COR-L47 (cell line): ENCODE measurements at places on chromosomes 11 and 22.

- no peak for DNase-seq
Measured at GRCh38 chr11:103007521-103007920, 52.0 kb upstream of the MMP13 start.

DNA sequence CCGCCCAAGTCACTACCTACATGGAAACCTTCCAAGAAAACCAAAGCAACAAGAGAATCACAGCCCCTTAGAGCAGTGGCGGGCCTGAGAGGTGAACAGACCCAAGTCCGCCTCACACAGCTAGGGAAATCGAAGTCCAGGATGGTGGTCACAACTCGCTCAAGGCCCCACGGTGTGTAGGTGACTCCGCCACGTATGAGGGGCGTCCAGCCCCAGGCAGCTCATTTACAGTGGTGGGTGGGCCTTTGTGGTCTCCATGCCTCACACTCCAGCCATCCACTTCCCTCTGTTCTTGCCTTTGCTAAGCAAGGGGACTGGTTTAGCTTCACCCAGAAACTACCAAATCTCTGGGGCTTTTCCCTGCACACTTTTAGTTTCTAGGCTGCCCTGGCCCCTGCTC is 9.7 kb upstream of the TCF20 start:
- no peak for DNase-seq

GRCh38 chr22:19430890-19431541 is 517 bp downstream of the HIRA start:
- DNase-seq = peak; percentile 8

DNA sequence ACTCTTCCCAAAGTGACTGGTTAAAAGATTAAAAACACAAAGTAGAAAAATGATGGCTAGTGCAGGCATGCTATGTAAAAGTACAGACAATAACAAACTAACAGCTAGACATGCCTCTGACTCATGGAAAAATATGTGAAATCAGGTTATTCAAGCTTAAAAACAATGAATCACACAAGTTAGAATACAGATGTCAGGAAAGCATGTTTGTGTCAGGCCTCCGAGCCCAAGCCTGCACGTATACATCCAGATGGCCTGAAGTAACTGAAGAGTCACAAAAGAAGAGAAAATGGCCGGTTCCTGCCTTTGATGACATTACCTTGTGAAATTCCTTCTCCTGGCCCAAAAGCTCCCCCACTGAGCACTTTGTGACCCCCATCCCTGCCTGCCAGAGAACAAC is 110.1 kb downstream of the NOX4 start:
- no peak for DNase-seq
